ENCODE measurements at places on chromosomes 12 and 14. TPM values are rescaled to one million over a fixed set of nuclear protein-coding genes. Genes with fewer than 3 reads are reported as not detected.

GRCh38 chr14:56794557-56795283 lies 15.6 kb downstream of the OTX2 start:
- no peaks in the 10 kb centered on the region for H3K36me3 ChIP-seq
- H3K27me3 ChIP-seq, result peaks cover 77% of the 10 kb centered on the region
- DNase-seq, result no peak
- H3K4me3 ChIP-seq, result no peak overlapping the region
- H3K4me1 ChIP-seq, result no peaks in the 10 kb centered on the region

Gene CLEC6A
- not detected for total RNA-seq

GRCh38 chr14:29273513-29273912 lies 506.9 kb downstream of the FOXG1 start:
- H3K4me3 ChIP-seq, result no peak overlapping the region
- DNase-seq, result no peak
- H3K36me3 ChIP-seq, result no peaks in the 10 kb centered on the region
- no peaks in the 10 kb centered on the region for H3K4me1 ChIP-seq

DNA sequence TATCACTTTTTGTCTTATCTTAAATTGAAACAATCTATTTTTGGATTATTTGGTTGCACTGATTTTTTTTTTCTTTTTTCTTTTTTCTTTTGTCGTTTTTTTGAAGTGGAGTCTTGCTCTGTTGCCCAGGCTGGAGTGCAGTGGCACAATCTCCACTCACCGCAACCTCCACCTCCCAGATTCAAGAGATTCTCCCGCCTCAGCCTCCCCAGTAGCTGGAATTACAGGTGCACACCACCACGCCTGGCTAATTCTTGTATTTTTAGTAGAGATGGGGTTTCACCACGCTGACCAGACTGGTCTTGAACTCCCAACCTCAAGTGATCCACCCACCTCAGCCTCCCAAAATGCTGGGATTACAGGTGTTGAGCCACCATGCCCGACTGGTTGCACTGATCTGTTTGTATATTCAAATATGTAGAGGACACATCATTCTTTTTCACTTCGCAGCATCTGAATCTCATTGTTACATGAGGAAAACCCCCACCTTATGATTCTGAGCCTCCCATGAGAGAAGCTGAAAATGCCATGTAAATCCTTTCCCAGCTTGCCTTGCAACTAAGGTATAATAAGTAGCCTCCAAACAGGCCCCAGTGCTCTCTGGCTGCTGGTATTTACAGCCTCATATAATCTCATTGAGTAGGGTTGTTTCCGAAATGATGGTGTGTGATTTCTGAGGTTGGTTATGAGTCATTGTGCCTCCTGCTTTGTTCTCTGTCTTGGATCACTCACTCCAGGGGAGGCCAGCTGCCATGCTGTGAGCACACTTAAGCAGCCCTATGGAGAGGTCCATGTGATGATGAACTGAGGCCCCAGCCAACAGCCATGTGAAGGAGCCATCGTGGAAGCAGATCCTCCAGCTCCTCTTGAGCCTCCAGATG lies 5.2 kb upstream of the HSP90B1 start:
- no peaks in the 10 kb centered on the region for H3K36me3 ChIP-seq
- no peaks in the 10 kb centered on the region for H3K27me3 ChIP-seq
- peak overlapping the region; percentile 57 for H3K27ac ChIP-seq

GRCh38 chr12:110115675-110116074 lies 8.5 kb upstream of the IFT81 start:
- no peak overlapping the region for H3K27ac ChIP-seq
- H3K36me3 ChIP-seq, result no peaks in the 10 kb centered on the region
- no peaks in the 10 kb centered on the region for H3K27me3 ChIP-seq
- DNase-seq, result no peak
- H3K4me1 ChIP-seq, result peaks cover 4% of the 10 kb centered on the region

GRCh38 chr12:132069336-132069985 lies 74.7 kb downstream of the DDX51 start:
- DNase-seq, result no peak
- no peaks in the 10 kb centered on the region for H3K36me3 ChIP-seq
- no peaks in the 10 kb centered on the region for H3K4me1 ChIP-seq
- H3K27me3 ChIP-seq, result no peaks in the 10 kb centered on the region
- H3K4me3 ChIP-seq, result no peak overlapping the region

DNA sequence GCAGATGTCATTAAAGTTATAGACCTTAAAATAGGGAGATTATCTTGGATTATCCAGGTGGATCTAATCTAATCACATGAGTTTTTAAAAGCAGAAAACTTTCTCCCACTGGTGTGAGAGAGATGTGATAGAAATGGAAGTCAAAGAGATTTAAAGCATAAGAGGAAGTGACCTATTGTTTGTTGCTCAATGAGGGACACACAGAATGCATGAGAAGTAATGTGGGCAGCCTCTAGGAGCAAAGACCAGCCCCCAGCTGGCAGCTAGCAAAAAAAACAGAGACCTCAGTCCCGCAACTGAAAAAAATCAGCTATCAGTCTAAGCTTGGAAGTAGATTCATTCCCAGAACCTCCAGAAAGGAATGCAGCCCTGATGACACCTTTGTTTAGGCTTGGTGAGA lies 24.6 kb upstream of the ANP32D start:
- no peaks in the 10 kb centered on the region for H3K27me3 ChIP-seq
- DNase-seq, result no peak
- H3K36me3 ChIP-seq, result no peaks in the 10 kb centered on the region
- no peaks in the 10 kb centered on the region for H3K4me1 ChIP-seq
- H3K4me3 ChIP-seq, result no peak overlapping the region

Gene ADCY4
- total RNA-seq, result 8.5 TPM

Gene INHBC
- 0.35 TPM for total RNA-seq

GRCh38 chr12:3884671-3885070 lies 11.5 kb upstream of the PARP11 start:
- H3K27ac ChIP-seq, result no peak overlapping the region
- no peak for DNase-seq
- H3K4me3 ChIP-seq, result no peak overlapping the region
- peaks cover 3% of the 10 kb centered on the region for H3K4me1 ChIP-seq

- H3K27me3 ChIP-seq, result no peaks in the 10 kb centered on the region
- no peak for DNase-seq
- H3K4me3 ChIP-seq, result no peak overlapping the region
- H3K36me3 ChIP-seq, result no peaks in the 10 kb centered on the region
Measured at GRCh38 chr14:73750531-73750901, 36.3 kb upstream of the PNMA1 start.

Gene SMCO2
- not detected for total RNA-seq

Gene SOCS4
- 16.1 TPM for total RNA-seq

Gene NTS
- not detected for total RNA-seq

Gene ZNF891
- 0.55 TPM for total RNA-seq

Data from gastrocnemius medialis (tissue), 4 donors.